ENCODE measurements at places on chromosomes 2 and 18.

DNA sequence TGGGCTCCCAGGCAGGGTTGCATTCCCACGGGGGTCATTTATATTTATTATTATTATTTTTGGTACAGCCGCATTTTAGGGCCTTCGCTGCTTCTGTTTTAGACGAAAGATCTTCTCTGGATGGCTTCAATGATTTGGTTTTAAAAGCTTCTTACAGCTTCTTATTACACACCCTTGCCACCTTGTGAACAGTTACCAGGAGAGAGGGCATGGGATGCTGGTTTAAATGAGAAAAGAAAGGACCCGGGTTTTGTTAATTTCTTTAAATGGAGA is 1.7 kb downstream of the SH3RF3 start:
- no peak for DNase-seq

- DNase-seq: no peak
These were observed 25.8 kb upstream of the NRP2 start for GRCh38 chr2:205656461-205656860.

- no peak for DNase-seq
These were observed 35.6 kb downstream of the EHBP1 start for GRCh38 chr2:62741127-62741526.

GRCh38 chr2:20935168-20935775 is 108.6 kb downstream of the APOB start:
- no peak for DNase-seq

All from HL-60 (cell line).